ENCODE measurements at places on chromosomes 12 and 14. TPM values are rescaled to one million over a fixed set of nuclear protein-coding genes. Genes with fewer than 3 reads are reported as not detected.

The DLGAP5 gene
- polyA plus RNA-seq = 19.4 TPM

The CCDC184 gene
- polyA plus RNA-seq = 8.9 TPM

The COX8C gene
- polyA plus RNA-seq = not detected

The USP5 gene
- polyA plus RNA-seq = 106 TPM

The KRT73 gene
- not detected for polyA plus RNA-seq

The AJUBA gene
- polyA plus RNA-seq = 0.75 TPM
